ENCODE measurements at places on chromosomes 5 and 9.

GRCh38 chr9:12776513-12777055 lies 1.8 kb downstream of the LURAP1L start:
- DNase-seq = no peak

DNA sequence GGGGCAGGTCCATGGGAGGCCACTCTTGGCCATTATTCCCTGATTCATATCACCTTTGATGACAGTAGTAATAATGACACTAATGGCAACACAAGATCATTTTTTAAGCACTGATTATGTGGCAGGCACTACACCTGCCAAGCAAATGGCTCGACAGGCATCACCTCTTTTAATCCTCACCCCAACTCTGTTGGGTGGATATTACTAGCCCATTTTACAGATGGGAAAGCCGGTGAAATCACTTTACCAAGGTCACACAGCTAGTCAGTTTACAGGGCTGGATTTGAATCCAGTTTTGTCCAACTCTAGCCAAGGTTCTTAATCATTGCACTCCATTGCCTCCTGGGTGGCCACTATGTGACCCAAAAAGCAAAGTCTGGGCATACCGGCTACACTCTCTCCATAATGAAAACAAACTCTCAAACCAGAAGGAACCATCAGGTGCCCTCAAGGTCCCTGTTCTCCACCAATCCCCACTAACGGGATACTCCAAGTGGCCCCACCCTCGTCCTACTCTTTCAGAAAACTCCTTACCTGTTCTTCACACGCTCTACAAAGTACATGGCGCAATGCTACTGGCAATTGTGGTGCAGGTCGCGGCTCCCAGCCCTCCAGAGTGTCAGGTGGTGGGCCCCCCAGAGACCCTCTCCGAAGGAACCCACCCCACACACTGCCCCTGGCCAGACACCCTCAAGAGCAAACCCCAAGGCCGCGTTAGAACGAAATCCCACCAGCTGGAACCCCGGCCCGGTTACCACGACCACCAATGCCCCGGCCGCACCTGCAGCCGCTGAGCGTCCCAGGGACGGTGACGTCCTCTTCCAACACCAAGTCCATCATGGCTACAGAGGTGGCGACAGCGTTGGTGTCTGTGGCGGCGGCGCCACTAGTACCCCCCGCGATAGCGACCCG lies 572 bp downstream of the CDK5RAP2 start:
- DNase-seq = no peak

DNA sequence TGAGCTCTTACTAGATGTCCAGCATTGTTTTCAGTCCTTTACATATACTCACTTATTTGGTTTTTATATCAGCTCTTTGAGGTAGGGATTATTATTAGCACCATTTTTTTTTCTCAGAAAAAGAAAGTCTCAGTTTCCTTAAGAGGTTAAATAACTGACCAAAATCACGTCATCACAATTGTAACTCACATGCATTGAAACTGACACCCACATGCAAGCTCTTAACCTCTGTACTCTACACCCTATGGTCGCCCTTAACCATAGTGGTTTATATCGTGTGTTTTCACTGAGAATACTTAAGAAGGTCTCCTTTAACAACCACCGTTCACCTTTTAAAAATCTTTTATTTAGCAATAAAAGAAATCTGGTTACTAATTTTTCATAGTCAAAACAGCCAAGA lies 61.0 kb downstream of the PRDM6 start:
- DNase-seq = no peak

DNA sequence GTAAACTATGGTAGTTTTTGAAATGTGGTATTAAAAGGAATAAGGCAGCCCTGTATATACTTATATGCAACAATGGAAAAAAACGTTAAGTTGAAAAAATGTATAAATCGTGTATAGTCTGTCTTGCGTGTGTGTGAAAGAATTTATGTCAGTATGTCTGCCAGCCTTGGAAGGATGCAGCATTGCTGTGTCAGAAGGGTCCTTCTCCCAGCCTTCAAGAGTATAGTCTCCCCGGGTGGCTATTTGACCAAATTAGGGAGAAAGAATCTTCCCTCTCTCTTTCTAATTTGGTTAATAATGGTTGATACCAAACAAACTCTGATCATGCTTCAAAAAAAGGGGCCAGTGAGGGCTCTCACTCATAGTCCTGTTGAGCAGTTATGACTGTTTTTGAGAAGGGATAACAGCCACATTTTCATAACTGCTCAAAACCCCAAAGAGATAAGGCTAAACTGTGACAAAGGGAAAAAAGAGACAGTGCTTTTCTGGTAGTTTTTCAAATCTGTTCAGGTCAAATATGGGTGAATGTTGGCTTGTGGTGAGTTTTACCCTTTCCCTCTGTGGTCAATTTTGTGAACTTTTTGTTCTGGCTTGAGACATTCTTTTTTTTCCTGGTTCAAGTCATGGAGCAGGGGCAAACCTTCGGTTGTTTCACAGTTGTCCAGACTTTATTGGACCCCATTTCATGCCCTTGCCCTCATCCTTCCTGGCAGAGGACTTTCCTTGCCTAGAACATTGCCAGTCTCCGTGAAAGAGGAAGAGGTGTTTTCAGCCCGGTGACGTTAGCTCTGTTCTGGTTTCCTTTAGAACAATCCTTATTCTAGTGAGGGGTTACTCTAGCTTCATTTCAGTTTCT lies 21.0 kb downstream of the SNX30 start:
- no peak for DNase-seq

- no peak for DNase-seq
Observed at GRCh38 chr5:66553916-66554575, 42.1 kb upstream of the MAST4 start.

DNA sequence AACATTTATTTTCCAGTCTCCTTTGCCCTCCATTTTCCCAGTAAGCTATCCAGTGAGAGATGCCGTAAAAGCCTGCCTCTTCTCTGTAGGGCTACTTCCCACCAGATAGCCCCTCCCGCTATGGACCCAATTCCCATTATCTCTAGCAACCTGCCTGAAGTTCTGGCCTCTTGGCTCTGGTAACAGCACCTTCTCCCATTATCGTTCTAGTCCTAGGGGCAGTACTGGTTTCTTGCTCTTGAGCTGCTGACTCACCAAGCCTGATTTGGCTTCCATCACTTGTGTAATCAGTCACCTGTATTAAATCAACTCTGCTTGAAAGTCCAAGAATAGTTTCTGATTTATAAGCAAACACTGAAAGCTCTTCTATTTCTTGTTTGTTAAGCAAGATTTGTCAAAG lies 42.8 kb upstream of the PARP8 start:
- no peak for DNase-seq

DNA sequence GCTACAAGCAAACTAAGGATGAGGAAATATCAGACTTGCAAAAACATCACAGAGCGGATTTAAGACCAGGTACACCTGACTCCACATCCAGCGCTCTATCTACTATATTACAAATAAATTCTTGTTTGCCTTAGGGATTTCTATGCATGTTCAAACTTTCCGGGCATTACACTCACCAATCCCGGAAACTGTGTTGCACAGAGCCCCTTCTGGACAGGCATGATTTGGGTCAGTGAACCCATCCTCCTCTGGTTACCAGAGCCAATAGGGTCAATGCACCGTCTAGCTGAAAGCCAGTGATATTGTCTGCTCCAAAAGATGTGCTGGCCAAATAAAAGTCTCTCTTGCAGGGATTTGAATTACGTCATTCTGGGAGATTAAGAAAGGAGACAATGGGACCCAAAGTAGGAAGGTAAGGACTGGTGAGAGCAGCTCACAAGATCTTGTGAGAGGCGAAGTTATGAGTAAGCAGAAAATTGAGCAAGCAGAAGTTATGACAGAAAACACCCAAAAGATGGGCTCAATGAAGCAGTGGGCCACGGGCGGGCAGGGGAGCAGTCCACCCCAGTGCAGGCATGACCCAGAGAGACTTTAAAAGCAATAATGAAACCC lies 155.8 kb upstream of the RAI14 start:
- DNase-seq = no peak

- DNase-seq = peak; percentile 12
Observed at GRCh38 chr5:174535669-174536068, 188.7 kb upstream of the MSX2 start.

- DNase-seq = no peak
Observed at GRCh38 chr9:132498531-132499210, 83.7 kb upstream of the BARHL1 start.

DNA sequence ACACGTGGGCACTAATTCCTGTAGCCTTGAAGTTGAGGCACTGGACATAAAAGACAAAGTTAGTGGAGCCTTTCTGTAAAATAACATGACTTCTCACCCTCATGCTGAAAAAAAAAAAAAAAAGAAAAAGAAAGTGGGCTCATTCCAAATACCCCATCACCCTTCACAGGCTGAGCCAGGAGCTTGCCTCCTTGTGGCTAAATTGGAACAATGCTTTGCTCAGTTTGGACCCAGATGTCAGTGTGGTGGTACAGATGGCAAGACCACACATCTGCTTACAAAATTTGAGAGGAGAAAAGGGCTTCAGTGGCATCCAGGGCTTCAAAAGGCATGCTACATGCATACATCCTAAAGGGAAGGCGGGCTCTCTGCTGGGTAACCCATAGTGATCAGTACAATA lies 342.8 kb downstream of the EBF1 start:
- DNase-seq = no peak

DNA sequence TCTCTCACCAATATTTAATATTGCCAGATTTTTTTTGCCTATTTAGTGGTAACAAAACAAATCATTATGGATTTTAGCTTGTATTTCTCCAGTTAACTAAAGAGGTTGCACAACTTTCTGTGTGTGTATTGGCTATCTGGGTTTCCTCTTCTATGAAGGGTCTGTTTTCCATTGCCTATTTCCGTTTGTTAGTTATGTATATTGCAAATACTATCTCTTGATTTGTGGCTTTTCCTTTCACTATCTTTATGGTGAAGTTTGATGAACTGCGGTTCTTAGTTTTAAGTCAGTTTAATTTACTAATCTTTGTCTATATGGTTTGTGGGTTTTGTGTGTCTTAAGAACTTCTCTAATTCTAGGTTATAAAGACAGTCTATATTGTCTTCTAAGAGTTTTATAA lies 136.3 kb downstream of the CEP120 start:
- DNase-seq = no peak

GRCh38 chr5:10036136-10036815 lies 213.4 kb downstream of the ATPSCKMT start:
- DNase-seq = no peak

DNA sequence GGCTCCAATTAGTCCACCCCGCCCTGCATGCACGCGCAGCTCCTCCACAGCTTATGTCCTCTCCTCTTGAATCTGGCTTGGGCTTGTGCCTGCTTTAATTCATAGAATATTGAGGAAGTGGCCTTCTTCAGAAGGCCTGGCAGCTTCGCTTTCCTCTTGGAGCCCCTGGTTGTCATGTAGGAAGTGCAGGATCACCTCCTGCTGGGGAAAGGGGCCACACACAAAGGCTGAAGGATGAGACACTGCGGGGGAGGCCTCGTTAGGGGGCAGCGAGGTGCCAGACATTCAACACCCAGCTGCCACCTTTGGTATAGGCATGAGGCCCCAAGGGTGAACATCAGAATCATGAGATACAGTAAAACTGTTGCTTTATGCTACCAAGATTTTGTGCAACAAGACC lies 2.7 kb upstream of the CNOT6 start:
- no peak for DNase-seq

- no peak for DNase-seq
Observed at GRCh38 chr5:87195104-87195591, 72.5 kb upstream of the RASA1 start.

- DNase-seq = no peak
Observed at GRCh38 chr9:22976454-22976853, 529.8 kb downstream of the DMRTA1 start.

DNA sequence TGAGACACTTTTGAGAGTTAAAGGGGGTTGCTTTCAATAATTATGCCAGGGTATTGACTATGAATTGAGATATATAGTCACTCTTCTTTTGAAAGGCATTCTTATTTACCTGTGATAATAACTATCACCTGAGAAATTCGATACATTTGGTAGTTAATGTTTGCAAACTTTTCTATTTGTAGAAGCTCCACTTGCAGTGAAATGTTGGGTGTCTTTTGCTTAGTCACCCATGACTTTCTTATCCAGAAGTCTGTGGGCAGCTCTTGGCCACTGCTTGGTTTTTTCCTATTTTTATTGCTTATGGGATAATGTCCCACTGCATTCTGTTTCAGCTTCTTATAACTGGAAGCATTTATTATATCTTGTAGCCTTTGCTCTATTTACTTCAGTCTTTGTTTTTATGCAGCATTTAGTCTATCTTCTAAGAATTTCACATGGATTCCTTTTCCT lies 3.9 kb downstream of the MACIR start:
- no peak for DNase-seq

DNA sequence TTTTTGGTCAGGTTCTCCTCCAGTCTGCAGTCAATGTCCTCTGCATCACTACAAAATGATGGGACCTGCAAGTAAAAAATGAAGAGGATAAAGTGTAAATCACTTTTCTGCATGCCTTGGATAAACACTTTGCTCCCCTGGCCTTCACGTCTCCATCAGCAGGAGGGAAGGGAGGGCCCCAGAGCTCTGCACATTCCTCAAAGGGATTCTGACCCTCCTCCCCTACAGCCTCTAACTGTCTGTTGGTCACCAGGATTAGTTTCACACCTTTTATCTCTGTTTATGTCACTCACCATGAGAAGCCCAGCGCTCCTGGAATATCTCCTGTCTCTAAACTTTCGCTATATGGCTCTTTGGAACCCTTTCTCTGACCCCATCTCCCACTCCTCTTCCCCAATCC lies 103.3 kb downstream of the SVEP1 start:
- DNase-seq = no peak

GRCh38 chr5:143819716-143820115 lies 7.8 kb downstream of the HMHB1 start:
- no peak for DNase-seq

- DNase-seq = no peak
Observed at GRCh38 chr5:33118761-33119415, 321.9 kb upstream of the TARS1 start.

DNA sequence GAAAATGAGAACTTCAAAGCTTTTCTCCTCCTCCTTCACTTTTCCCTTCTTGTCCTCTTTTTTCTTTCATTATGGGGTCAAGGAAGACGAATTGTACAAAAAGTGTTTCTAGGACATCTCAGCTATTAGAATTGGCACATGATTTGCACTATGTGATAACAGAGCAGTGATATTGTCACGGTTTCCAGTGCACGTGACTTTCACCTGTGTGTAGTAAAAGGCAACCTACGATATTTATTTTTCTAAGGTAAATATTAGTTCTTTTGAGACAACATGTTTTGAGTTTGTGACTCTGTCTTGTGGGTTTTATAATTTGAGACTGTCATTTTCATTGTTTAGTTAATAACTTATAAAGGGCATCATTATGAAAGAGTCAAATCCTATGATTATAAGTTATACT lies 213.1 kb downstream of the PSAT1 start:
- no peak for DNase-seq

DNA sequence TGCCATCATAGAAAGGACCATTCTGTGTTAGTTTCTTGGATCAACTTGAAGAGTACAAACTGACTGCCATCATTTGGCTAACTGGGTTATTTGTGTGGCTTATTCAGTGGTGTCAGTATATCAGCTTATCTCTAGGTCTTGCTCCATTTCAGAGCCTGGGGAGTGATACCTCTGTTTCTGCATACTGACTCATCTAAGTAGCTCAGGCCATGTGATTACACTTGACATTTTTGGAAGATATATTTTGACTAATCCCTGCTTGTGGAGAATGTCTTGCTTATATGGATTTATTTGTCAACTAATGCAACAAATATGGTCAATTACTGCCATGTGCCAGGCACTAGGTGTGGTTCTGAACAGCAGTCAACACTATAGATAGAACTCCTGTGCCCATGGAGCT lies 311.7 kb downstream of the YTHDC2 start:
- no peak for DNase-seq

- no peak for DNase-seq
Observed at GRCh38 chr5:134851307-134851923, 5.6 kb downstream of the C5orf24 start.
